ENCODE measurements at places on chromosomes 11 and 22.

- no peak overlapping the region for H3K4me3 ChIP-seq
- H3K27ac ChIP-seq, result no peak overlapping the region
- no peak for DNase-seq
- no peaks in the 10 kb centered on the region for H3K36me3 ChIP-seq
These were observed 12.4 kb upstream of the KIAA0930 start for GRCh38 chr22:45253039-45253641.

GRCh38 chr11:123217897-123218296 lies 22.8 kb upstream of the CLMP start:
- no peaks in the 10 kb centered on the region for H3K4me1 ChIP-seq
- H3K36me3 ChIP-seq, result no peaks in the 10 kb centered on the region
- H3K4me3 ChIP-seq, result no peak overlapping the region
- no peak overlapping the region for H3K27ac ChIP-seq
- H3K27me3 ChIP-seq, result peaks cover 37% of the 10 kb centered on the region

DNA sequence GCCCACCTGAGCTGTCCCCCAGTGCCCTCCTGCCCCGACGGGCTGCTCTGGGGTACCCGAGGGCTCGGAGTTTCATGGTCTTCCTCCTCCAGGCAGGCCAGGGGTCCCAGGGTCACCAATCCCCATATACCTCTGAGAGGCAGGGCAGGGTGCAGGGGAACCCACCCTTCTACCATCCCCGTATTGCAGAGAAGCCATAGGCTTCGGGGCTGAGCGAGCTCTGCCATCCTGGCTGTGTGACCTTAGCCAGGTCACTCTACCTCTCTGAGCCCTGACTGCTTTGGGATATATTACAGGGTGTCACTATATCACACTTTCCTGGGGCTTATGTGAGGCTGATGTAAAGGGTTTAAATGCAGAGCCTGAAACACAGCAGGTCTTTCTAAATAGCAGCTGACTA lies 57.4 kb downstream of the NAT10 start:
- H3K4me3 ChIP-seq, result no peak overlapping the region
- no peak for DNase-seq
- H3K36me3 ChIP-seq, result peaks cover 10% of the 10 kb centered on the region
- H3K27ac ChIP-seq, result no peak overlapping the region

DNA sequence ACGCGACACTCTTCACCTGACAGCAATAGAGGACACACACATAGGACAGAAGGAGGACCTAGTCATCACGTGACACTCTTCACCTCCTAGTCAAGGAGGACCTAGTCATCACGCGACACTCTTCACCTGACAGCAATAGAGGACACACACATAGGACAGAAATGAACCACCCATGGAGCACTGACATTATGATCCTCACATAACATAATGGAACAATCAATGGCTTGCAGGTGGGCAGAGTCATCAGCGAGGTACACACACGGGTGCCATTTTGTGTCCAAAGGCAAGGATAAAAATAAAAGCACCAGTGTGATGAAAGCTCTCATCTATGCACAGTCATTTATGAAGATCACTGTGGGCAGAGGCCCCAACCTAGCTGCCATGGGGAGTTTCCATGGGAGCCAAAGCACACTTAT lies 354.7 kb downstream of the LARGE1 start:
- H3K27me3 ChIP-seq, result no peaks in the 10 kb centered on the region
- no peaks in the 10 kb centered on the region for H3K36me3 ChIP-seq
- no peak overlapping the region for H3K4me3 ChIP-seq

DNA sequence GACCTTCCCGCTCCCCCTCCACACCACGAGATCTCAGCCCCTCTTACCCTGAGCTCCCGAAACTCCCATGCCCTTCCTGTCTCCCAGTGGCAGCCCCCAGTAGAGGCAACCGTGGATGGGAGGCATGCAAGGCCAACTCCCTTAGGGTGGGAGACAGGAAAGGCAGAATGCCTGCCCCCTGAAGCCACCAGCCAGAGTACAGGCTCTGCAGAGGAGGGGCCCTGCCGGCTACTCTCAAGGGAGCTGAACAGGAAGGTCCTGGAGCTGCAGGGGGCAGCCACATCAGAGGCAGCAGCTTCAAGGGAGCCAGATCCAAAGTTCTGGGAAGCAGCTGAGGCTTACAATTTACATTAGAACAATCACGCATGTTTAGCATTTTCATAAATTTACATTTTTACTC lies 38.3 kb downstream of the PDE2A start:
- H3K4me3 ChIP-seq, result no peak overlapping the region
- no peaks in the 10 kb centered on the region for H3K27me3 ChIP-seq
- no peaks in the 10 kb centered on the region for H3K4me1 ChIP-seq
- DNase-seq, result no peak
- H3K27ac ChIP-seq, result peak overlapping the region; percentile 85
- no peaks in the 10 kb centered on the region for H3K36me3 ChIP-seq

DNA sequence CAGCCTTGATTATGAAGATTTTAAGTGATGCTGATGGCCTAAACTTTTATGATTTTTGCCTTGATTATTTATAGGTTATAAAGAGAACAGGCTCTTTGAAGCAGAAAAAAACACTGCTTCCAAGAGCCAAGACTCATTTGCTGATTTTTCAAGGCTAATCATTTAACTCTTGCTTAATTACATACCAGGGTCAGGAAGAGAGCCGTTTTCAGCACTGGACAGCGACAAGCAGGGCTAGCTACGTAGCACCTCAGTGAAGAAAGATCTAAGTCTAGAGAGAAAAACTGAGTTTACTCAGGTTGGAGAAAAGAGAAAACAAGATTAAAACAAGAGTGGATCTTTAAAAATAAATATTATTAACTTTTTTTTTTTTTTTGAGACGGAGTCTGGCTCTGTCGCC lies 615.4 kb upstream of the B3GAT1 start:
- no peak for DNase-seq
- no peaks in the 10 kb centered on the region for H3K4me1 ChIP-seq
- H3K27ac ChIP-seq, result no peak overlapping the region
- no peak overlapping the region for H3K4me3 ChIP-seq
- no peaks in the 10 kb centered on the region for H3K36me3 ChIP-seq

- H3K4me3 ChIP-seq, result peak overlapping the region; percentile 19
- peaks cover 2% of the 10 kb centered on the region for H3K36me3 ChIP-seq
These were observed 14.2 kb upstream of the CDC42BPG start for GRCh38 chr11:64858467-64859263.

- no peaks in the 10 kb centered on the region for H3K4me1 ChIP-seq
- DNase-seq, result no peak
- no peaks in the 10 kb centered on the region for H3K36me3 ChIP-seq
- H3K27ac ChIP-seq, result no peak overlapping the region
- no peak overlapping the region for H3K4me3 ChIP-seq
These were observed 32.5 kb upstream of the LARGE1 start for GRCh38 chr22:33952776-33953175.

GRCh38 chr11:45935349-45936064 lies 13.1 kb downstream of the LARGE2 start:
- no peak overlapping the region for H3K4me3 ChIP-seq
- no peaks in the 10 kb centered on the region for H3K27me3 ChIP-seq
- no peak for DNase-seq
- H3K4me1 ChIP-seq, result peaks cover 29% of the 10 kb centered on the region
- peaks cover 82% of the 10 kb centered on the region for H3K36me3 ChIP-seq

- DNase-seq, result no peak
- no peaks in the 10 kb centered on the region for H3K36me3 ChIP-seq
- peaks cover 19% of the 10 kb centered on the region for H3K4me1 ChIP-seq
- H3K4me3 ChIP-seq, result no peak overlapping the region
- no peak overlapping the region for H3K27ac ChIP-seq
These were observed 2.0 kb downstream of the PRCP start for GRCh38 chr11:82898241-82898640.

GRCh38 chr11:93143186-93143585 lies 54.6 kb downstream of the SLC36A4 start:
- H3K4me1 ChIP-seq, result no peaks in the 10 kb centered on the region
- H3K27ac ChIP-seq, result no peak overlapping the region
- no peaks in the 10 kb centered on the region for H3K27me3 ChIP-seq
- no peaks in the 10 kb centered on the region for H3K36me3 ChIP-seq
- H3K4me3 ChIP-seq, result no peak overlapping the region
